ENCODE measurements at places on chromosomes 16 and 17.

DNA sequence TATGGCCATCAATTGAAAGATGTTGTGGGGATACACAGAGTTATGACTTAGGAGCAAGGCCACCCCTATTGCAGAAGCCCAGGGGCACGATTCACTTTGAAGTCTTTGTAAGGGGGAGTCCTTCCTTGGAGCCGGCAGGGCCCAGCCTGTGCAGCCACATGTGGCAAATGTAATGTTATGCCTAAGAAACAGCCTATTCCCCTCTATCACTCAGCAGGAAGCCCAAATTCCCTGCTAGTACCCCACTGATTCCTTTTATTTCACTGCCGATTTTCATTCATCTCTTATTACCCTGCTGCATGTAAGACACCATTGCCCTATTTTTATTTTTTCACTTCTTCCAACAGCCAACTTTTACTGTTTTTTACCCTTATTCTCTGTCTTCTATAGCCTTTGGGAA is 233.2 kb downstream of the PMP22 start:
- DNase-seq: no peak

- DNase-seq: peak; percentile 85
Measured at GRCh38 chr17:20992987-20993862, 49.6 kb downstream of the USP22 start.

- DNase-seq: peak; percentile 91
Measured at GRCh38 chr16:16150117-16150877, 73.0 kb downstream of the ABCC6 start.

GRCh38 chr17:35708149-35708548 is 23.3 kb upstream of the RASL10B start:
- no peak for DNase-seq

GRCh38 chr17:80082403-80083135 is 18.8 kb upstream of the GAA start:
- peak; percentile 76 for DNase-seq

- DNase-seq: no peak
Measured at GRCh38 chr16:17177242-17177958, 293.4 kb downstream of the XYLT1 start.

DNA sequence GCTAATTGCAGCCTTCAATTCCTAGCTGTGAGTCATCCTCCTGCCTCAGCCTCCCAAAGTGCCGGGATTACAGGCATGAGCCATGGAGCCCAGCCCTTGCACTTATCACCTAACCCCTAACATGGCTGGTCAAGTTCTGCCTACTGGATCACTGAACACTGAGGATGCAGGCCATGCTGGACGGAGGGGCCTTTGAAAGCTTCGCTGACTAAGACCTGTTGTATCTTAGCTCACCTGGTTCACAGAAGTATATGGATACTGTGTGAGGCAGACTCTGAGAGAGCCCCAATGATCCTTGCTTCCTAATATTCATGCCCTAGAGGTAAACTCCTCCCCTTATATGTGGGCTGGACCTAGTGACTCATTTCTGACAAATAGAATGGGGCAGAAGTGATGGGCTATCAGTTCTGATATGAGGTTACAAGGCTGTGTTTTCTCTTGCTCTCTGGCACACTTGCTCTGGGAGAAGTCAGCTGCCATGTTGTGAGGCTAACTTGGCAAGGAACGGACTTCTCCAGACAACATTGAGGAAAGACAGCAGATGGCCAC is 11.7 kb upstream of the TMIGD1 start:
- DNase-seq: no peak

GRCh38 chr16:79155904-79156303 is 444.6 kb downstream of the MAF start:
- no peak for DNase-seq

- no peak for DNase-seq
Measured at GRCh38 chr17:31857920-31858641, 963 bp downstream of the COPRS start.

GRCh38 chr17:80738020-80738808 is 193.6 kb downstream of the RPTOR start:
- no peak for DNase-seq

DNA sequence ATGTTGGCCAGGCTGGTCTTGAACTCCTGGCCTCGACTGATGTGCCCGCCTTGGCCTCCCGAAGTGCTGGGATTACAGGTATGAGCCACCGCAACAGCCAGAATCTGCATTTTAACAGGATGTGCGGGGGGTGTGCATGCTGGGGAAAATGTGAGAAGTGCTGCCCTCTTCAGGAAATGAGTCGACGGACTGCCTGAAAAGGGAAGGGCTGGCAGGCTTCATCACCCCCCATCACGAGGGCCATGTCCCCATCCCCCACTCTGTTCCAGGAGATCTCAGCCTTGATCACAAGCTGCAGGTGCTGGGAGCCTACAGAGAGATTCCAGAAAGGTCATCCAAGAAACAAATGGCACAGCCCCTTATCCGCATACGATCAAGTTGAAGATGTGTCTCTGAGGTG is 195.3 kb upstream of the RPL38 start:
- no peak for DNase-seq

DNA sequence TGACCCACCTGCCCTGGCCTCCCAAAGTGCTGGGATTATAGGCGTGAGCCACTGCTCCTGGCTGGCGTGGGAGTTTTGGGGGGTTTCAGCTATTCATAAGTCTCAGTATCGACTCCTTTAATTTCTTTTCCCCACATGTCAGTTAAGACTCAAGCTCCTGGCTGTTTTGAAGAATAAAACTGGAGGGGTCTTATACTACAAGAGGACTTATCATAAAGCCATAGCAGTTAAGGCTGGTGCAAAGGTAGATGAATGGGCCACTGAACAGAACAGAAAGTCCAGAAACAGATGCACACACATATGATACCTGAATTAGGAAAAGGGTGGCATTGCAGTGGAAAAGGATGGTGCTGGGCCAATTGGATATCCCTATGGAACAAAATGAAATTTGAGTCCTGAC is 47.4 kb downstream of the TBX4 start:
- DNase-seq: no peak

GRCh38 chr16:49431591-49432290 is 58.1 kb downstream of the C16orf78 start:
- no peak for DNase-seq

- DNase-seq: no peak
Measured at GRCh38 chr17:72598695-72599094, 477.9 kb downstream of the SOX9 start.

DNA sequence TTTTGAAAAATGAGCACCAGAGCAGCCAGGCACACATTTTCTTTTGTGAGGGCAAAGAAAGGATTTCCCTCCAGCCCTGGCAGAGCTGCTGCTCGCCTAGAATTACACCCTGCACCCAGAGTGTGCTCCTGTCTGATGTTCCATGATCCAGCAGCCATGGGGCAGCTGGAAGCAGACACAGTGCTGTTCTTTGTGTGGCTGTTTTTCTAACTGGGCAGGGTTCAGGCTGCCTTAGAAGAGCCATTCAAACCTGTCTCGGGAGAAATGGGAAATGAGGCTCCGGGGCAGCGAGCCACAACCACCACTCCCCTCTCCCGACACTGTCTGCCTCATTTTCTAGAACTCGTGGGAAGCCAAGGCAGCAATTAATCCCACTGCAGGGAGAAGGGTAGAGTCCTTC is 28.9 kb downstream of the LITAF start:
- DNase-seq: peak; percentile 76

DNA sequence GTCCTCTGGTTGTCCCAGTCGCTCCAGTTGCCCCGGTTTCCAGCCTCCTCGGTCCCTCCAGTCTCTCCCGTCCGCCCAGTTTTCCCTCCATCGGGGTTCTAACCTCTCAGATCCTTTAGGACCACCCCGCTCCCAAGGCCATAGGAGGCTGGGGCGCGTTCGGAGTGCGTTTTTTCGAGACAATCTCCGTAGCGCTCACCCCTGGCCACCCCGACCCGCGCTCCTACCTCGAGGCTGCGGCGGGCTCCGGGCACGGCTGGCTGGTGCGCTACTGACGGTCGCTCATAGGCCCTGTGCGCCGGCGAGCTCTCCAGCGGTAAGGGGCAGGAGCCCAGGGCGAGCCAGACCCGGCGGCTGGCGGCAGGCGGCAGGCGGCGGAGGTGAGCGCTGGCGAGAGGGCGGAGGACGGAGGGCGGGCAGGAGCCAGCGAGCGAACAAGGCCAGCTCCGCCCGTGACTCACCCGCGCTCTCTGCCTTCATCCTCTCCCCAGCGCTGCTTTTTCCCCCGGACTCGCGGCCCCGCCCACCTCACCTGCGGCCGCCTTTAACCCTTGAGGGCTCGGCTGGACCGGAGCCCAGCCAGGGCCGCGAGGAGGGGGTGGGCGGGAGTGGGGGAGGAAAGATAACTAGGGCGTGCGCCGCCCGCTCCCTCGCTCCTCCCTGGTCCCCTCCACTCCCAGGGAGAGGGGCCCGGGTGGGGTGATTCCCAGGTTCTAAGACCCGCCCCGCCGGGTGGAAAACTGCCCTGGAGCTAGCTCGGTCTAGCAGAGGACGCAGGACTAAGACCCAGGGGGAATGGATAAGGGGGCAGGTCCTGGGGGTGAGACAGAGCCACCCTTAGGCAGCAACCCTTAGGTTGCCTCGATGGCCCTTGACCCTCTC is at the start of gene SP6:
Gene SP6, minus strand, starts transcription at position 472 of the 882 bp plus-strand sequence. CDS start 2,734 bp downstream, outside the sequence.
- no peak for DNase-seq

- DNase-seq: no peak
Measured at GRCh38 chr16:3530371-3530914, 29.6 kb downstream of the CLUAP1 start.
